Fibroblast of skin of left quadriceps (primary cell): ENCODE measurements at places on chromosomes 5 and 9.

DNA sequence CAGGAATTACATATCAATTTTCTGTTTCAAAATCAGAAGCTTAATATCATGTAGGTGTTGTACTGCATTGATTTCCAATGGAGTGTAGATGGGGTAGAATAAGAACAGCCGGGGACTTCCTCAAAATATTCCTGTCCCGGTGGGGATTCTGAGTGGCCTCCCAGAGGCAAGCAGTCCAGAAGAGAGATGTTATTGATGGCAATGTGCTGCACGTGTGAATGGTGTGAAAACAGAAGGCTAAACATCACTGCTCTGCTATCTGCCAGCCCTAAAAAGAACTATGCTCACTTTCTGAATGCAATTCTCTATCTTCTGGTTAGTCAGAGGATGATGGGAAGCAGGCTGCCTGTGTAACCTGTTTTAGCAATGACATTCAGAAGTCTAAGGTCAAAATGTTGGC is 91.0 kb upstream of the CKMT2 start:
- DNase-seq, result no peak

- DNase-seq, result no peak
These were observed 26.4 kb downstream of the TNFSF15 start for GRCh38 chr9:114779352-114779845.

DNA sequence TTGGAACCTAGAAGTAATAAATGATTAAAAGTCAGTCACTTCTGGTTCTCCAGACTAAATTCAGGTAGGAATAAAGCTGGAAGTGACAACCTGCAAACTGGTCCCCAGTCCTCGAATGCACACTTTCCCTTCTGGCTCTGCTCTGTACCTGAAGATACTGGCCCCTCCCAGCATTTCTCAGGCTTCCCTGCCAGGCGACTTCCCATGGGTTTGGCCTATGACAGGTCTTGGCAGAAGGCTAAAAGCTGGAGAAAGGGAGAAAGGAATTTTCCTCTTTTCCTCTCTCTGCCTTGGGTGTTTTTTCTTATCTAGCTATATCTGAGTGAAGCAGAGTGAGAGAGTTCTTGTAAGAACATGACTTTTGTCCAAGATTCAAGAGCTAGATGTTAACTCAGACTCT is 1005.7 kb downstream of the DTWD2 start:
- DNase-seq, result no peak

GRCh38 chr9:131668439-131669268 is 71.2 kb downstream of the RAPGEF1 start:
- DNase-seq, result peak; percentile 42

GRCh38 chr5:103224894-103225246 is 33.7 kb upstream of the MACIR start:
- no peak for DNase-seq

DNA sequence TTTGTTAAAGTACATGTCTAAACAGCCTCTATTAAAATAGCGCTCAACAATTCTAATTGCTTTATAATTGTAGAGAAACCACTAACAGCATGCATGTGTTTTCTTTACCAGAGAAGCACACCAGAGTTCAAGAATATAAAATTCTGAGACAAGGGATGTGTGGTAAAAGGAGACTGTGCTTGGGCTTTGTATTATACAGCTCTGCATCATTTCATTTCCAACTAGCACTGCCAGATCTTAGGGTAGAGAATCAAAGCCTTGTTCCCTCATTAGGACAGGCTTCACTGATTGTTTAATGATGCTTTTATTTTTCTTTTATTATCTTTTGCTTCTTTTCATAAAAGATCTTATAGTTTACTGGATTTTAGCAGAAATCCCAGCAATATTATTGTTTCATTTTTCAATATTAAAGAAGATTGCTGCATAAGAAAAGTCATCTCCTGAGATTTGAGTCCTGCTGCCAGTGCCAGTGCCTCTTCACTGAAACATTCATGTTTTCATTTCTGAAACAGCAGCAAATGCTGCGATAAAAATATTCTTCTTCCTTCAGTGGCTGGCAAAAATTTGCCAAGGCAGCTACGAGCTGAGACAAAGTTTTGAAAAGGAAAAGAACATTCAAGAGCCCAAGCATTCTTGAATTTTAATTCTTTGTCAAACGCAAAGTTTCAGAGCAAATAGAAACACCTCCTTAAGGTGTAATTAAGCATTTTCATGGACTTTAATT is 491.0 kb upstream of the PIK3R1 start:
- DNase-seq, result no peak

GRCh38 chr5:156053056-156053455 is 273.9 kb upstream of the SGCD start:
- no peak for DNase-seq

DNA sequence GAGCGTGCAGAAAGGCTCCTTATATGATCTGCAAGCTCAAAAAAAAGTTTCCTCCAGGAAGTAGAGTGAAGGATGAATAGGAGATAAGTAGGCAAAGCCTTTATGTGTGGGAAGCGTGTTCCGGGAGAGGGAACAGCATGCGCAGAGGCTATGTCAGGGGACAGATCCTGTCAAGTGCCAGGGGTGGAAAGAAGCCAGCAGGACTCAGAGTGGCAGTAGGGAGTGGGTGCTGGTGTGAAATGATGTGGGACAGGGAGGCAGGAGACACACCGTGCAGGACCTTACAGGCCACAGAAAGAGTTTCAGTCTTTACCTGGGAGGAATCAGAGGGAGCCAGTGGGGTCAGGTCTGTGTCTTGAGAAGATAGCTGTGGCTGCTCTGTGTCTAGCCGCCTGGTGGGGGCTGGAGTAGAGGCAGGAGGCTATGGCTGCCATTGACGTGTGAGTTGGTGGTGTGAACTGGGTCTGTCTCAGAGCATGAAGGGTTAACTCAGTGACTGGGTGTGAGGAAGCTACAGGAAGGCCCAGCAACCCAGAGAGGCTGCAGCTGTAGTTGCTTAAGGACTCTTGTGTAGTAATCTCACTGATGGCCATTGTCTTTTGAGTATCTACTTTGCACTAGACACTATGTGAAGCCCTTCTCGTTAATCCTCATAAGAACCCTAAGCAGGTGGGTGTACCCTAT is 71.3 kb downstream of the PPARGC1B start:
- DNase-seq, result no peak

DNA sequence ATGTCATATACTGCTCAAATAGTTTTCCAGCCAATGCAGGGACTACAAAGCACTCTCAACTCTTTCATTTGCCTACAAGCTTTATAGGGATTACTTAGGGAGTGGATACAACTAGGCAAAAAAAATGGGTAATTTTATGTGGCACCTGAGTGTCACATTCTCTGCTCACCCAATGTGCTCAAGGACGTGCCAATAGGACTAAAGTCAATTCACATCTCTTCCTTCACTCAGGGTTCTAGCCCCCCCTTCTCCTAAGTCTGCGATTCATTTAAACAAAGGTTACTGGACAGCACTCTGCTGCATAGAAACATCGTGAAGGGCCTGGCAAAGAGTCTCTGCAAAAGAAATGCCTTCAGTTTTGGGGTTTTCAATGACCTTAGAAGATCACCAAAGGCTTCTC is 142.3 kb downstream of the TSSK1B start:
- DNase-seq, result no peak

GRCh38 chr9:5536684-5537083 is 26.4 kb downstream of the PDCD1LG2 start:
- no peak for DNase-seq

GRCh38 chr5:36056422-36056821 is 10.3 kb downstream of the UGT3A2 start:
- DNase-seq, result no peak

DNA sequence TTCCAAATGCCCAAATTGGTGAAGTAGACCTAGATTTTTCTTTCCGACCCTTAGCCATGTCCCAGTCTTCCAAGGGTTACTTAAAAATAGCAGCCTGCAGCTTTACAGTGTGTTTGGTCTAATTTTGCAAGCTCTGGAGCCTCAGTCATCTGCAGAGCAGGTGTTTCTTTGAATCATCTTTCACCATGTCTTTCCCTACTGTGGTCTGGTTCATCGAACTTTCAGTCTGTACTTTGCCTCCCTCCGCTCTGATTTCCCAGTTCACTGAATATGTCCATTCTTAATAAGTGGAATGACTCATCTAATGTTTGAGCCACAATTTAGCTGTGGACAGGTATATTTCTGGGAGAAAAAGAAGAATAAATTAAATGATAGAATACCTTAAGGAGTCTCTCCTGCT is 1060.7 kb downstream of the EFNA5 start:
- no peak for DNase-seq

DNA sequence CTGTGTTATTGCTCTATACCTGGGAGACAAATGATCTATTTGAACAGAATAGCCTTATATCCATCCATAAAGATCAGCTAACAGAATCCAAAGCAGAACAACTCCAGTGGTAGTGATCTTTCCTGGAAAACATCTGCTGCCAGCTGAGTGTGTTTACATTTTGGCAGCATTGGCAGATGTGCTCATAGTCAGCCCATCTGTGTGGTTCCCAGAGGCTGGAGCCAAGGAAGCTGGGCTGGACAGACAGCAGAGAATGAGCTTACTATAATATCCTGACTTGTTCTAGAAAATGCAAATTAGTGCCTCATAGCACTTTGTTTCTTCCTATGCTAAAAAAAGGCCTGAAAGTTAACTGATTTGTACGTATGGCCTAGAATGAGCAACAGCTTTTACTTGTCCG is 99.7 kb downstream of the ST8SIA4 start:
- no peak for DNase-seq

- no peak for DNase-seq
These were observed 22.2 kb upstream of the ZBTB34 start for GRCh38 chr9:126838055-126838811.

DNA sequence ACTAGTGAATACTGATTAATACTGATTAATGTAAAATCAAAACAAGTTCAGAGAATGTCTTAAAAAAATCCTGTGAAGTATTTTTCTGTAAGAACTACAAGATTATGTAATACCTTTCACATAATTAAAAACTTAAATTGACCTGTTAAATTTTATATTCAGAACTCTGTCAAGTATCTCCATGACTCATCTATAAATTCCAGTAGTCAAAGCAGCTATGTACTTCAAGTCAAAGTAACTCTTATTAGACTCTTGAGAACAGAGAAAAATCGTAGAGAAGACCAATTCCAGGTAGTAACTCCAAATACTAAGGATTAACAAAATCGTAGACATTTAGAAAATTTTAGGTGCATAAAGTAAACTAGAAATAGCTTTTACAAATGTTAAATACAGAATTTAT is 77.1 kb downstream of the HOMER1 start:
- no peak for DNase-seq

GRCh38 chr5:61330845-61331406 is 1.1 kb upstream of the ZSWIM6 start:
- no peak for DNase-seq
